Naive thymus-derived CD8-positive, alpha-beta T cell (primary cell): ENCODE measurements at places on chromosomes 11 and 22.
A peak's percentile ranks its signal among the peaks of the same experiment; 100 is the strongest.

DNA sequence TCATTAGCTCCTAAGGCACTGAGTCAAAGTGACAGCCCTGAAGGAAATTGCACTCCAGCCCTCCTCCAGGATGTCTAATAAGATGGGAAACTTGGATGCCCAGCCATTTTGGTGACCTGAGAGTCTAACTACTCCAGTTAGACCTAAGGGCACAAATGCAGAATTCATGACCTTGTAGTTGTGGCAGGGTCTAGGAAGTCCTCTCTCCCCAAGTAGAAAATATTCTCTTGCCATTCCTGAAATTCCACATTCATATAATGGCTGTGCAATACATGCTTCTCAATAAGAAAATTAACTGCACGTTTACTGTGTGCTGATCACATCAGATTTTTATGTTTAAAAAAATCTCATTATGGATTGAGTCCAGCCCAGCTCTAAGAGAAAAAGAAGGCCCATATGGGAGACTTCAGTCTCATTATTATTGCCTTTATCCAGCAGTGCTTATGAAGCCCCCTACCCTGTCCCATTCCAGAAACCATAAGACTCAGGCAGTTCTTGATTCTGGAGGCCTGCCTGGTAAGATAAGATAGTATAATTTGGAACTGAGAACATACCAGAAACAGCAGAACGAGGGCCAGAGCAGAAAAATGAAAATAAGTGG lies 133.7 kb upstream of the LDLRAD3 start:
- DNase-seq: no peak

DNA sequence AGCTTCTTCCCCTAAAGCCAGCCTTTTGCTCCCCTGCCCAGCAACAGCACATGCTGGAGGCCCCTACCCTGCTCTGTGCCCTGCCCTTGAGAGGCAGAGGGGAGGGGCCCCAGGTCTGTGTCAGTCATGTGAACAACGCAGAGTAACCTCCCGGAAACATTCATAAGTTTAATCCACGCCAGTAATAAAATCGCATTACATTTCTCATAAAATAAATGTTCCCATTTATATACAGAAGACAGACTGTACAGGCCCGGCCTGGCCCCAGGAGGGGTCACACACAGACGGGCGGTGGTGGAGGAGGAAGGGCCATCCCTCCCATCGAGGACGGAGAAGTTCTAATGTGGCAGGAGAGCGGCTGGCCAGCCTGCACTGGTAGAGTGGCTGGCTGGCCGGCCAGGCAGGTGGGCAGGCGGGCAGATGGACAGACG lies 39.5 kb downstream of the LMO1 start:
- DNase-seq: no peak

GRCh38 chr11:77371646-77372045 lies 70.2 kb upstream of the GDPD4 start:
- no peak for DNase-seq

DNA sequence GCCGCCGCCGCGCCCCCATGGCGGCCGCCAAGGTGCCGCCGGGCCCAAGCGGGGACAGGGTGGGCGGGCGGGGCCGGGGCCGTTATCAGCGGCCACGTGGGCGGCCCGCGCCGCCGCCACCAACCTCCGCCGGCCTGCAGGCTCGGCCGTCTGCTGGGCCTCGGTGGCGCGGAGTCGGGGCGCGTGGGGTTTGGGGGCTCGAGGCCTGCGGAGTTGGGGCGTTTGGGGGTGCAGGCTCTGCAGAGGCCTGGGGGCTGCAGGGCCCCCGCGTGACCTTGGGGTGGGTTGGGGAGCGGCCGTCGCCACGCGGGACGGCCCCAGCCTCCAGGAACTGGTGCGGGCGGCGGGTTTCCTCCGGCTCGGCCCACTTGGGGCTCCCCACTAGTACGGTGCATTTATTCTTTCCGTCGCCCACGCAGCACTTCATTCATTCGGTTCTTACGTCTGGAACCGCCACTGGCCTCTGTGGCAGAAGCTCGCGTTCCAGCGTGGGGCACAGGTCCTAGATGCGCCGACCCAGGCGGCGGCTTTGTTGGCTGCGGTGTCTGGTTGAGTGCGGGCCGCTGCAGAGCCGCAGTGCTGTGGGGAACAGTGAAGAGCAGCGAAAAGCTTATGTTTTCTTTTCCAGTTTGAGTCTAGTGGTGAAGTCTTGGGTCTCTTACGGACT lies 740 bp upstream of the TRMT2A start:
- DNase-seq: peak; percentile 33

DNA sequence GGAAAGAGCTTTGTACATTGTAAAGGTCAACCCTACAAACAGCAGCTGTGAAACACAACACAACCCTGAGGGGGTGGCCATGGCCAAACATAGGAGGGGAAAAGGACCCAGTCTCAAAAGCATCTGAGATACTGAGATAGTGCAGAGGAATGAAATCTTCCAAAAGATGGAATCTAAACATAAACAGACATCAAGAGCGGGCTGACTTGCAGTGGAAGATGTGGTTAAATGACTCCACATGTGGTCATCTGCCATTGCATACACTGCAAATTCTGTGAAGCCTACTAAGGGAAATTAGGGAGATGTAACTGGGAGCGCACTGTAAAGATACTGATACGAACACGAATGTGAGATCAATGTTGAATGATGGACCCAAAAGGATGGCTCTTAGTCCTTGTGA lies 22.0 kb downstream of the BDNF start:
- DNase-seq: no peak

GRCh38 chr11:117411736-117412135 lies 84.1 kb downstream of the CEP164 start:
- DNase-seq: no peak

- no peak for DNase-seq
Observed at GRCh38 chr22:28381429-28382167, 298.0 kb downstream of the TTC28 start.

DNA sequence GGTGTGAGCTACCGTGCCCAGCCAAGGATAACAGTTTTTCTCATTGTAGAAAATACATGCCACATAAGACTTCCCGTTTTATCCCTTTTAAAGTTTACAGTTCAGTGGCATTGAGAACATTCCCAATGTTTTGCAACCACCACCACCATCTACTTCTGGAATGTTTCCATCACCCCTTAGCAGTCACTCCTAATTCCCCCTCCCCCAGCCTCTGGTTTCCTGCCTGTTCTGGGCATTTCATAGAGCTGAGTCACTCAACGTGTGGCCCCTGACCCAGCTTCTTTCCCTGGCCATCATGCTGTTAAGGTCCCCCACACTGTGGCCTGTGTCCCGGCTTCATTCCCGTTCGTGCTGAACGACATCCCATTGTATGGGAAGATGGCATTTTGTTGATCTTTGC lies 30.7 kb downstream of the FGF4 start:
- DNase-seq: no peak

- no peak for DNase-seq
Observed at GRCh38 chr22:35334004-35334403, 34.3 kb downstream of the TOM1 start.

- DNase-seq: peak; percentile 62
Observed at GRCh38 chr11:59283825-59284772, 71.4 kb upstream of the MPEG1 start.

DNA sequence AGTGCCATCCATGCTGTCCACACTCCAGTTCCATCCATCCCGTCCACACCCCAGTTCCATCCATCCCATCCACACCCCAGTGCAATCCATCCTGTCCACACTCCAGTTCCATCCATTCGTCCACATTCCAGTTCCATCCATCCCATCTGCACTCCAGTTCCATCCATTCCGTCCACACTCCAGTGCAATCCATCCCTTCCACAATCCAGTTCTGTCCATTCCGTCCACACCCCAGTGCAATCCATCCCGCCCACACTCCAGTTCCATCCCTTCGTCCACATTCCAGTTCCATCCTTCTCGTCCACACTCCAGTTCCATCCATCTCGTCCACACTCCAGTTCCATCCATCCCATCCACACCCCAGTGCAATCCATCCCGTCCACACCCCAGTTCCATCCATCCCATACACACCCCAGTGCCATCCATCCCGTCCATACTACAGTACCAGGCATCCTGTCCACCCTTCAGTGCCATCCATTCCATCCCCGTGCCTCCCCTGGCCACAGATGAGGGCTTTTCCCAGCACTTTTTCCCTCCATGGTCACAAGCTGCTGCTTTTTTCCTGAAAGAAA lies 704.0 kb downstream of the BRD1 start:
- no peak for DNase-seq

DNA sequence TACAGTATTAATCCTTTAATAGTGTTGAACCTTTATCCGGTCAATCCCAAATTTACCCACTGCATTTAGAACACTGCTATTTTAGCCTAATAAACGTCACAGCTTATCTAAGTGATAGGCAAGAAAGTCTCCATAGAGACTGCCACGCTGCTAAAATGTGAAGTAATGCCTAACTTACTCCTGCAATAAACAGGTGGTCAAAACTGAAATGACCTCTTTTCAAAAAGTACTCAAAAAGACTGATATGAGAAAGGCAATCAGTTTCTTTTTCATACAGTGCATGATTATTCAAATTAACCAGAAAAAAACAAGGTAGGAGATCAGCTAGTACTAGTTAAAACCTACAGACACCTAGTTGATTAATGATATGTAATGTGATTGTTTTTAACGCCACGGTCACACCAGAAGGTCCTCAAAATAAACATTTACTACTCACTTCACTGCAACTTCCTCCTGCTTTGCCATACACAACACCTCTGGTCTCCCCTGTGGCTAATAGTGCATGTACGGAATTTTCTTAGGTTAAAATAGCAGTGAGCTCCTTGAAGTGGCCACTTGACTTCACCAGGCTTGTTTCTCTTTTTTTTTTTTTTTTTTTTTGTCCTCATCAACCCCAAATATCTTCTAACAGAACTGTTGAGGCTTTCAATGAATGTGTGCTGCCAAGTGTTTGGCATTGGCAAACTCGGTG lies 8.8 kb downstream of the ATP5MG start:
- DNase-seq: no peak
